M059J (cell line): ENCODE measurements at places on chromosomes 7 and 10.

- DNase-seq = no peak
Measured at GRCh38 chr7:70303780-70304179, 705.5 kb downstream of the AUTS2 start.

DNA sequence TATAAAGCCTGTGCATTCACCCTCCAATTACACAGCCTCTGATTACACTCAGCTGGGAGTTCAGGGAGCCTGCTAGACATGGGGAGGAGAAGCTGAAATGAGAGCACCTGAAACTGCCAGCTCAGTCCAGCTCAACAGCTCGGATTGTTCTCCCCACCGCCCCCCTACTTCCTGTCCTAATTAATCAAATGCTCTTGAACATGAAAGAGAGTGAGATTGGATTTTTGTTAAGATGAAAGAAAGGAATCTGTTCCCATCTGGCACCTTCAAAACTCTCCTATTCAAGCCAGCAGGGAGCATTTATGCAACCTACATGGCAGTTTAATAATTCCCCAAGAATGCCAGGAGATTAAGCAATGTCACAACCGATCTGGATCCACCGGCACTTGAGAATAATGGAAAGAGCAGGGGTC lies 98.0 kb downstream of the NPSR1 start:
- DNase-seq = peak; percentile 3

DNA sequence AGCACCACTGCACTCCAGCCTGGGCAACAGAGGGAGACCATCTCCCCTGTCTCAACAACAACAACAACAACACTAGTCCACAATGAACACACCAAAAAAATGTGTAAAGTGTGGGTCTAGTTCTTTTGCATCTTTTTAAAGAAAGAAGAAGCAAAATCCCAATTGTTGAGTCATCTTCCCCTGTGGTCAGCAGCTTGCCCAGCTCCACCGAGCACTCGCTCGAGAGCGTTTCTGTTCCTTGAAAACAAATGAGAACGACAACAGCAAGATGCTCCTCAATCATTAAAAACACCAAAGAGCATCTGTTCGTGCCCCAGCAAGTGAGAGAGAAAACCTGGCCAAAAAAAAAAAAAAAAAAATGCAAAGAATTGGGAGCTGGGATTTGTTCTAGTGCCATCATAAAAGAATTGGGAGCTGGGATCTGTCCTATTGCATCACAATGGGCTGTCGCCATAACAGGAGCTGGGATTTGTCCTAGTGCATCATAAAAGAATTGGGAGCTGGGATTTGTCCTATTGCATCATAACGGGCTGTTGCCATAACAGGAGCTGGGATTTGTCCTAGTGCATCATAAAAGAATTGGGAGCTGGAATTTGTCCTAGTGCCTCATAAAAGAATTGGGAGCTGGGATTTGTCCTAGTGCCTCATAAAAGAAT lies 118.1 kb downstream of the PTPRN2 start:
- no peak for DNase-seq

GRCh38 chr7:76202666-76203030 lies 952 bp downstream of the SRRM3 start:
- DNase-seq = no peak

- peak; percentile 63 for DNase-seq
Measured at GRCh38 chr7:100799037-100799896, 28.1 kb downstream of the EPHB4 start.

GRCh38 chr7:5525271-5526099 lies 101.9 kb upstream of the TNRC18 start:
- peak; percentile 79 for DNase-seq

GRCh38 chr7:50779427-50779826 lies 3.3 kb downstream of the GRB10 start:
- DNase-seq = no peak

- no peak for DNase-seq
Measured at GRCh38 chr7:138465046-138465445, 5.0 kb downstream of the TRIM24 start.

GRCh38 chr10:127424594-127425264 lies 124.4 kb upstream of the NPS start:
- DNase-seq = no peak

GRCh38 chr7:6436385-6436685 lies 11.4 kb downstream of the DAGLB start:
- no peak for DNase-seq

DNA sequence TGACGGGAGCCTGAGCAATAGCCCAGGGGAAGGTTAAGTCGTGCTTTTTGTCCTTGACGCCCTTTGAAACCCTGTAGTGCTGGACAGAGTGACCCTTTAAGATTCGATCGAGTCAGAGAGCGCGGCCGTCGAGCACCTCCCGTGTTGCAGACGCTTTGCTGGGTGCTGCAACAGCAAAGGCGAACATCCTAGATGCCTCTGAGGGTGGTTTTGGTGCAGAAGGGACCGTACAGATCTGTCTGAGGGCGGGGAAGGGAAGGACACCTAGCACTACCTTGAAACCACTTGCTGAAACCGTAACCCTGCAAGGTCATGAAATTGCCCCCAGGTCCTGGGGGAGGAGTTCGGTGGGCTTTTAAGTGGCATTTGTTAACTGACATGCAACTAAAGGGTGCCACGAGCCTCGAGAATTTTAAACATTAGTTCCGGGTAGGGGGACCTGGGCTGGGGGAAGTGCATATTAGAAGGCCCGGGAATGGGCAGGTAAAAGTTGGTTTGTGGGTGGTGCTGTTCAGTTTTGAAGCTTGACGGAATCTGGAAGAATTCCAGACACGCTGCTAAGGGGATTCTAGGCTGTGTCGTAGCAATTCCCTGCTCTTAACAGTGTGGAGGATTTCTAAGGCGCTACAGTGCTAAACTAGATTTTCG lies 786 bp downstream of the ATP5F1C start:
- DNase-seq = peak; percentile 16

DNA sequence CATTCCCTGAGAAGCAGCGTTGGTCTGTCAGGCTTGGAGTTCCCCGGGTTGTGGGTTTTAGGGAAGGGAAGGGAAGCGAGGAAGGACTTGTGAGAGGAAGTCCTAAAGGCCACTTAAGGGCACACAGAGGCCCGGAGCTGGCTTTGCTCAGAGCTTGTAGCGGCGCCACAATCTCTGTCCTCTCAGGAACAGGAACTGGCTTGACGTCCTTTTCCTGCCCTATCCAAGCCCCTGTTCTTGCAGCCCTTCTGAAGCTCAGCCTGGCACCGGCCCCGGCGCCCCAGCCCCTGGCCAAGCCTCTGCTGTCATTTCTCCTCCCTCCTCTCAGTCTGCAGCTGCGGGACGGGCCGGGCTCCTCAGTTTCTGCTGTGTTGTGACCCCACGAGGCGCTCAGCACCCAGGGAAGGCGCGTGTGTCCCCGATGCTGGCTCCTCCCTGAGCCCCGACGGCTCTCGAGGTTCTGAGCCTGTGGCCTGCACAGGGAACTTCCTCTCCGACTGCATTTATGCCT lies at the start of gene GIMAP8:
TSS of gene GIMAP8 (plus strand) at position 140 of the 511 bp plus-strand sequence. CDS start 16,069 bp downstream, outside the sequence.
- no peak for DNase-seq

DNA sequence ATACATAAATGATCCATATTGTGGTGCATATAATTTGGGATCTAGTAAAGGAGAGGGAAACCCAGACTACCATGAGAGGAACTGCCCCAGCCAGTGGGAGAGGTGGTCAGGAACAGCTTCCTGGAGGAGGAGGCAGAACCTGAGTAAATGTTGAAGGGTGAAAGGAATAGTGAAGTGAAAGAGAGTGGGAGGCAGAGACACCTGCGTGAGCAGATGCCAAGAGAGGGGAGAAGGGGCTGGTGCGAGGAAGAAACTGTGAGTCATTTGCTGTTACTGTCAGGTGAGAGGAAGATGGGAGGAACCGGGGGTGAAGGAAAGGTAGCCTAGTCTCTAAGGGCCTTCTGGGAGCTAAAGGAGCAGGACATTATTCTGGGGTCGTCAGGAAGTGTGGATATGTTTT lies 294.8 kb downstream of the GRID1 start:
- DNase-seq = no peak

DNA sequence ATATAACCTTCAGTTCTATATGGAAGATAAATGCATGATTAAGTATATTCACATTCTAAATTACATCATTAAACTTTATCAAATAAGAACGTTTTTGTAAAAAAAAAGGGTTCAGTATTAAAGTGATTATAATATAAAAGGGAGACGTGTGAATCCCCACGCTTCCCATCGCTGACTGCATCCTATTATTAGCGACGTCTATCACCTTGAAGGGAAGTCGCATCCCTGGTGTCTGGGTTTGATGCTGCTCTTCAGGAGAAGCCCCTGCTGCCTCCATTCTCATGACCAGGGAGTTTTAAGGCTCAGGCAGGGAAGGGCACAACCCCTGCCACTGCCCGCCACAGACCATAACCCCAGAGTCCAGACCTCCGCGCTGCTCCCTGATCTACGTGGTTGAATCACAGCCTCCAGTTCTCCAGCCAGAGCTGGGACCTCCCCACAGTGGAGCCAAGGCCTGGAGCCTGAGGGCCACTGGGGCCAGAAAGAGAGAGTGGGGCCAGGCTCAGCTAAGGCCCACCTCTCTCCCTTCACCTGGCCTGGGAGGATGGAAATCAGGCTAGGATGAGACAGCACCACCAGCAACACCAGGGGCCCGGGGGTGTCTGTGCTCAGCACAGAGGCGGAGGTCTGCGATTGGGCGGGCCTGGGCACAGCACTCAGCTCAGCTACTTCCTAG lies 130.6 kb downstream of the TCERG1L start:
- no peak for DNase-seq
